ENCODE measurements at places on chromosomes 7 and 10.

GRCh38 chr10:97274828-97275227 lies 17.6 kb downstream of the ARHGAP19 start:
- no peak for DNase-seq

GRCh38 chr7:17913250-17913649 lies 27.0 kb downstream of the SNX13 start:
- no peak for DNase-seq

- no peak for DNase-seq
Measured at GRCh38 chr7:27433581-27433980, 191.0 kb downstream of the EVX1 start.

DNA sequence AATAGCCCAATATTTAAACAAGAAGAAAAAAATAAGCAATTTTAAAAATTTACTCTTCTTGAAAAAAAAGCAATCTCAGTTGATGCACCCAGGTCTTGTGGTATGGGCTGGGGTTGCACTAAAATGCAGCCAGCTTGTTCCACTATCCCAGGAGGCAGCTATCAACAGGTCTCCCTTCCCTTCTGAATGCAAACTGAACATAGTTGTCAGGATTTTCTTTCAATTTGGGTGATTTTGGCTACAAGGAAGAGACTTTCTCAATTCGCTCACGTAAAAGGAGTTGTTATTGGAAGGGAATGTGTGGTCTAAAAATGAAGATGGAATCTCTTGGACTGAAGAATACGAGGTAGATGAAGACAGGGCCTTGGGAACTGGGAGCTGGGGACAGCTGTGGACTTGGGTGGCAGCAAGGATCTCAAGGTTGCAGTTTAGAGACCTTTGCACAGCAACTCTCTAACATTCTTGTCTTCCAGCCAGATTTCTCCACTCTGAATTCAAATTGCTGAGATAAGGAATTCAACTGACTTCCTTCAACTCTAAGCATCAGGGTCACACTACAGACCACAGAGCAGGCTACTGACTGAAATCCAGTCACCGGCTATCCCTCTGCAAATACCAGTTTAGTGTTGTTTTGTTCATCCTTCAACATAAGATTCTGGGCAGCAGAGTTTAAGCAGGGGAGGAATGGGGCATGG lies 3.1 kb upstream of the TMEM26 start:
- no peak for DNase-seq

GRCh38 chr7:20892776-20893175 lies 106.1 kb upstream of the SP8 start:
- no peak for DNase-seq

- DNase-seq, result no peak
Measured at GRCh38 chr10:106296750-106297392, 867.6 kb downstream of the SORCS1 start.

- DNase-seq, result no peak
Measured at GRCh38 chr7:43484678-43485395, 98.1 kb upstream of the STK17A start.

- no peak for DNase-seq
Measured at GRCh38 chr10:100727808-100728207, 17.6 kb upstream of the PAX2 start.

GRCh38 chr10:80518807-80519360 lies 18.8 kb upstream of the SH2D4B start:
- DNase-seq, result no peak

DNA sequence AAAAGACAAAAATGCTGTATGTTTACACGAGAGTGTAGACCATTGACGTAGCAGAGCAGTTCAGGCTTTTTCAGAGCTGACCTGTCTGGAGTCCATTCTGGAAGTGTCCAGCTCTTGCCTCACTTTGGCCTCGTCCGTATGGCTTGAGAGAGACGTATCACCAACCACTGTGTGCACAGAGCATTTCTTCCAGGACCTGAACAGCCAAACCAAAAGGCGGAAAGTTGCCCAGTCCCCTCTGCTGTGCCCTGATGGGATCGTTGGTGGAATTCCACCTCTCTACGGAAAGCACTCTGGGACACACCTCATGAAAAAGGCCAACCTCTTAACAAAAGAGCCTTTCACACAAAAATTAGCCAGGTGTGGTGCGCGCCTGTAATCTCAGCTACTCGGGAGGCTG lies 184.7 kb upstream of the SH2B2 start:
- DNase-seq, result no peak

- DNase-seq, result no peak
Measured at GRCh38 chr10:71404503-71405295, 8.0 kb downstream of the CDH23 start.

DNA sequence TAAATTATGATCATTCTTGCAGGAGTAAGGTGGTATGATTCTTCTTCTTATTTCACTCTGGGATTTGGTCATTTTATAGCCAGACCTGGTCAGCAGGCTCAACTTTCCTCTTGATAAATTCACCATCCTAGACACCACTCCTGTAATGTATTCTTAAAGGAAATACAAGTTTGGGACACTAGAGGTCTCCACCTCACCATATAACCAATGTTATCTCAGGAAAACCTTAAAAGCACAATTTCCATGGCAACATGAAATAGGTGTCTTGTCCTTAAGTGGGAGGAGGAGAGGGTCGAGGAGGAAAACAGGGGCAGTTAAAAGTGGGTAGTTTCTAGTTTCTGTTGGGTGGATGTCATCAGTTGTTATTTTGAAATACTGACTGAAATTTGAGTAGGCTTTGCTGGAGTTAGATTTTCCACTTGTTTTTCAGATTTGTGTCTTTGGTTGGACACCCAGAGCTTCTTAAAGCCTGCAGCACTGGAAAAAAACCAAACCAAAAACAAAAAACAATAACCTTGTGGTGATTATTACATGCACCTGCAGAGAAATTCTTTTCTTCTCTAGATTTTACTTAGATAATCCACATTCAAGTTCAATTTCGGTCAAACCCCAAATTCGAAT lies 163.1 kb downstream of the PRKCQ start:
- no peak for DNase-seq

- no peak for DNase-seq
Measured at GRCh38 chr10:35605191-35605590, at the start of gene GJD4. GJD4 (plus strand) TSS chr10:35605341; CDS start chr10:35605568, 227 bp downstream.

DNA sequence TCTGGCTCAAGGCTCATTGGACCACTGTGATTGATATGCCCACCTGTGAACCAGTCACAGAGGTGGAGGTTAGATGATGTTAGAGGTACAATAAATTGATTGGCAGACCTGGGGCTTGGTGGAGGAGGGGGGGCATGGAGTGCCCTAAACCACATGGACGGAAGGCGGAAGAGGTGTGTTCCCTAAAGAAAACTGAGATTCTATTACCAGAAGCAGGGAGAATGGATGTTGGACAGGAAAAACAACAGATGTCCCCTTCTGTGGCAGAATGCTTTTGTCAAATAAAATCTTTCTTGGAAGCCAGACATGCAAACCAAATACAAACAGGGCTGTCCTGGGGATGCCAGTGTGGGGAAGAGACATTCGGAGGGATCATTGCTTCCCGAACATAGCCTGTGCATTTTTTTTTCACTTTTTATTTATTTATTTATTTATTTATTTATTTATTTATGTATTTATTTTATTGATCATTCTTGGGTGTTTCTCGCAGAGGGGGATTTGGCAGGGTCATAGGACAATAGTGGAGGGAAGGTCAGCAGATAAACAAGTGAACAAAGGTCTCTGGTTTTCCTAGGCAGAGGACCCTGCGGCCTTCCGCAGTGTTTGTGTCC lies 433.9 kb downstream of the RPS24 start:
- DNase-seq, result no peak

- DNase-seq, result no peak
Measured at GRCh38 chr7:156527458-156527890, 113.1 kb upstream of the RNF32 start.

GRCh38 chr10:102657984-102658724 lies 13.9 kb downstream of the TRIM8 start:
- no peak for DNase-seq

- no peak for DNase-seq
Measured at GRCh38 chr10:35574924-35575352, 30.2 kb upstream of the GJD4 start.

DNA sequence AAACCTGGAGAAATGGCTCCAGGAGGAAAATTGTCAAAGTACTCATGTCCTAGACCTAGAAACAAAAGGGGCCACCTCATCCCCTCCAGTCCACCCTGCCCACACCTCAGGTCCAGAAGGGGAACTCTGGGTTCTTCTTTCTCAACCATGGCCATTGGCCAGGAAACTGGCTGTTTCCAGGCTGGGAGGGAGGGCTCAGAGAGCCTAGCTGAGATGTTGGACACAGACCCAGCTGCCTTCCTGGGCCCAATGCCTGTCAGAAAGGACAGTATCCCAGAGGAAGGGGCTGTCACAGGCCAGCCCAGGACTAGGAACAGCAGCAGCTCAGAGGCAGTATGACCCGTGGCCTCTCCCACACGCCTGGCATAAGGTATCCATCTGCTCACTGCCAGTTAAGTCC lies 9.6 kb downstream of the GRID1 start:
- DNase-seq, result no peak

DNA sequence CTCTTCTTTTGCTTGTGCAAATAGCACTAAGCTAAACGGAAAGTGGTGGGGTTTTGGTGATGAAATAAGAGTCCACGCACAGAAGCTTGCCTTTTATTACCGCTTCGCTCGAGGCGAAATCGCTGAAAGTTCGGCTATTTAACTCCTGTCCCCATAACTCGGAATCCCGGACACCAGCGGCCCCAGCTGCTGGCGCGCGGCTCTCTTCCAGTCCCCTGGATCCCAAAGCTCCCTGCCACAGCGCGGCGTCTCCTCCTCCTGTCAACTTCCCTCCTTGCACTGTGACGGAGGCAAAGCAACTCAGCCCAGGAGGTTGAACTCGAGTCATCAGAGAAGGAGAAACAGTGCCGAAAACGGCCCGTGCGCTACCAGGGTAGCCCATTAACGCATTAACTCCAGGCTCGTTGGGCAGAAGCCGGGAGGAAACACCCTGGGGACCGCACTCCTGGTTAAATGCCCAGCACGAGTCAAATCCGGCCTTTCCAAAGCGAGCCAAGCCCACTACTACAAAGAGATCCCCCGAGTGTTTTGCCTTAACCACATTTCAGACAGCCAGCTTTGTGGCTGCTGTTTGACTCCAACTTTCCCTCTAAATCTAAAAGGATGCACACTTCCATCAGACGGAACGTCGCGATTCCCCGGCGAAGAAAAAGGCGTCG lies 1.3 kb downstream of the SEMA3D start:
- no peak for DNase-seq

- DNase-seq, result no peak
Measured at GRCh38 chr7:108662783-108663362, 93.2 kb downstream of the DNAJB9 start.

DNA sequence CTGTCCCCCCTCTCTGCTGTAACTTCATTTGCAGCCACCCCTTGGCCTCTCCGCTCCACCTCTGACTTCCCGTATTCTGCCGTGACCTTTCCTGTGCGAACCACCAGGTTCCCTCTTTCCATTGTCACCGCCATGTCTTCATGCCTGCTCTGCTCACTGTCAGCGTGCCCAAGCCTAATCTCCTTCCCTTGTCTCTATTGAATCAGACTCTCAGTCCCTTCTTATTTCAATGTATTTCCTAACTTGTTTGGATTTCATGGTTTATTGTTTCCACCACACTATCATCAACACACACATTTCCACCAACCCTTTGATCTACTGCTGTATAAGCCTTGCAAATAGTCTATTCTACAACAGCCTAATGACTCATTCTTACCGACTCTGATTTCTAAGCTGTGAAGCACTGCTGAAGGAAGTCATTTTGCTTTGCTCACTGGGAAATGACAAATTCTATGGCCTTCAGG lies 30.0 kb upstream of the INHBA start:
- no peak for DNase-seq

DNA sequence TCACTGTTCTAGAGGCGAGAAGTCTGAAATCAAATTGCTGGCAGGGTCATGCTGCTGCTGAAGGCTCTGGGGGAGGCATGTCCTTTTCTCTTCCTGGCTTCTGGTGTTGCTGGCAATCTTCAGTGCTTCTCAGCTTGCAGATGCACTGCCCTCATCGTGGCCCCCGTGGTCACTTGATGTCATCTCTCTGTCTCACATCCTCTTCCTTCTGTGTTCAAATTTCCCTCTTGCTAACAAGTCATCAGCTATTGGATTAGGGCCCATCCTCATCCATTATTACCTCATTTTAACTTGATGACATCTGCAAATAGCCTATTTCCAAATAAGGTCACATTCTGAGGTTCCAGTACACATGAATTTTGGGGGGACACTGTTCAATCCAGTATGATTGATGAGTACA lies 36.6 kb upstream of the SRGN start:
- DNase-seq, result no peak

- DNase-seq, result no peak
Measured at GRCh38 chr10:131808370-131808930, 92.4 kb upstream of the PPP2R2D start.

GRCh38 chr7:134850066-134850465 lies 70.6 kb downstream of the CALD1 start:
- DNase-seq, result no peak

DNA sequence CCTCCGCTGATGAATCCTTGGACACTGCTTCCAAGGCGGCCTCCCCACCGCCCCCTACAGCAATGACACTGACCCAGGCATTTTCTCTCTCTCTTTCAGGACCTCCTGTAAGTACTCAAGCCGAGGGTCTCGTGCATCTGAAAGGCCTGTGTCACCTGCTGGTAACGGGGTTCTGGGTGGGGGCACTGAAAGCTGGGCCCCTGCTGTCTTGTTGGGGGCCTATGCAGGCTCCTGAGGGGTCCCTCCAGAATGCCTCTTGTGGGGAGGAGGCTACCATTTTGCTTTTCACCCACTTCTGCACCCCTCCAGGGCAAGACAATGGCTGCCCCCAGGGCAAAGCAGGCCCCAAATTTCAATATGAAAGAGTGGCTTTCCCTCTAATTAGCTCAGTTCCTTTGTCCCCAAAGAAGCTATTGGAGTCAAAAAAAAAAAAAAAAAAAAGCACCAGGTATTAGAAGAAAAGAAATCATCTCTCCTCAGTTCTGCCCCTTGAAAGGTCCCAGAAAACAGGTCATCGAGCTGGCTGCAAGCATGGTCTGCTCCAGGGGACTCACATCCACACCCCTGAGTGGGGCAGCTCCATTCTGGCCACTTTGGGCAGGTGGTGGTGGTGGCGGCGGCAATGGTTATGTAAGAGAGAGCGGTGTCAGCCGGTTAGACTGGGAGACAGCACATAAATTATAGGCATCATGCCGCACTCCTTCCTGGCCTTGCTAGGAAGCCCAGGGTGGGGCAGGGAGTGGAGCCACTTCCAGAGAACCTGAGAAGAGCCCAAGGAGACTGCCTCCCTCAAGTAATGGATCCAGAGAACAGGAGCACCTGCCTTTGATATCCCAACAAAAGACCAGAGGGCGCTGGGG lies 66.2 kb downstream of the COL13A1 start:
- no peak for DNase-seq

- DNase-seq, result no peak
Measured at GRCh38 chr7:34107276-34107675, 201.9 kb downstream of the BMPER start.

GRCh38 chr10:47379901-47380300 lies 4.2 kb downstream of the ZNF488 start:
- DNase-seq, result no peak

- DNase-seq, result no peak
Measured at GRCh38 chr7:120014925-120015465, 258.0 kb upstream of the KCND2 start.

GRCh38 chr10:91381257-91381891 lies 28.8 kb upstream of the HECTD2 start:
- no peak for DNase-seq

- no peak for DNase-seq
Measured at GRCh38 chr10:33279811-33280602, 54.5 kb downstream of the NRP1 start.

GRCh38 chr10:57716884-57717283 lies 550.8 kb downstream of the IPMK start:
- DNase-seq, result no peak
